ENCODE measurements at places on chromosomes 11 and 22.

GRCh38 chr11:69472541-69473275 lies 8.8 kb upstream of the LINC01488 start:
- DNase-seq = no peak

- no peak for DNase-seq
Observed at GRCh38 chr11:113242767-113243397, 71.5 kb upstream of the TTC12 start.

GRCh38 chr11:79404325-79404724 lies 36.5 kb downstream of the TENM4 start:
- DNase-seq = no peak

- DNase-seq = no peak
Observed at GRCh38 chr22:48619721-48620120, 1208.0 kb downstream of the BRD1 start.

- no peak for DNase-seq
Observed at GRCh38 chr11:17720796-17721171, 1.4 kb downstream of the MYOD1 start.

DNA sequence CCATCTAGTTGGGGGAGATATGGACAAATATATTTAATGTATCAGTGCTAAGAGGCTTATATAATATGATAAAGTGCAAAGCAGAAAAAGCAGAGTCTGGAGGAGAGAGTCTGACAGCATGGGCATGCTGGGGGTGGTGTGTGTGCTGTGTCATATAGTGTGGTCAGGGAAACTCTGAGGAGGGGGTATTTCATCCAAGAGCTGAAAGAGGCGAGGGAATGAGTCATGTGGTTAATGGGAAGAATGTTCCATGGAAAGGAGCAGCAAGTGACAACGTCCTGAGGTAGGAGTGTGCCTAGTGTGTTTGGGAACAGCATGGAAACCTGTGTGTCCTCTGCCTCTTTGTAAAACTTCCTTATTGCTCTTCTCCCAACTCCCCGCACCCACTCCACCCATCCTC lies 38.0 kb downstream of the EIF3F start:
- DNase-seq = no peak

- DNase-seq = no peak
Observed at GRCh38 chr22:25829237-25829636, 87.2 kb downstream of the MYO18B start.

DNA sequence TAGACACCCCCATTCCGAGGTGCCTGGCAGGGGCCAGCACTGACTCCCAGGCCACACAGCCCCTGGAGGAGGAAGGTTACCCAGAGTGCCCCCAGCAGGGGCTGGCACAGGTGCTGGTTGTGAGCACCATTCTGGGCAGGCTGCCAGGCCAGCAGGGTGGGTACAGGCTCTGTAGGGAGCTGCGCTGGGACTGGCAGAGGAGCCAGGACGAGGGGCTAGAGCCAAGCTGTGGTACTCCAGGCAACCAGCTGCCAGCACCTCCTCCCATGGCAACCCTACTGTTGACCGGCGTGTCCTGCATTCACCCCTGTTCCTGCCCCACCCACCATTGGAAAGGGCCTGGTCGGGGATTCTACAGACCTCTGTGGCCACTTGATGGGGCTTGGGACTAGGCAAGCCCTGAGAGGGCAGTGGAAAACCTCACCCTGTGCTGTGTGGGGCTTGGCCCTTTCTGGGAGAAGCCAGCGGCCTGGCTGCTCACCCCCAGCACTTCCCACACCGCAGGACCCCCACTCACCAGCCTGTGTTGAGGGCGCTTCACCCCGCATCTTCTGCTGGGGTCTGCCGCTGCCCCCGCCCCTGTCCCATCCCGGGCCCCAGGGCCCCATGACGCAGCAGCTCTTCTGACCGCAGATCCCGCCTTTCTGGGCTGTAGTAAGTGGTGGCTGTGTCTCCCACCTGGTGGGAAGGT lies 1.9 kb downstream of the CLDN5 start:
- DNase-seq = no peak

- DNase-seq = no peak
Observed at GRCh38 chr11:118213201-118213600, 11.6 kb downstream of the JAML start.

GRCh38 chr22:24810043-24810749 lies 4.2 kb downstream of the SGSM1 start:
- DNase-seq = no peak

GRCh38 chr11:1796413-1797011 lies 32.8 kb upstream of the CTSD start:
- no peak for DNase-seq

DNA sequence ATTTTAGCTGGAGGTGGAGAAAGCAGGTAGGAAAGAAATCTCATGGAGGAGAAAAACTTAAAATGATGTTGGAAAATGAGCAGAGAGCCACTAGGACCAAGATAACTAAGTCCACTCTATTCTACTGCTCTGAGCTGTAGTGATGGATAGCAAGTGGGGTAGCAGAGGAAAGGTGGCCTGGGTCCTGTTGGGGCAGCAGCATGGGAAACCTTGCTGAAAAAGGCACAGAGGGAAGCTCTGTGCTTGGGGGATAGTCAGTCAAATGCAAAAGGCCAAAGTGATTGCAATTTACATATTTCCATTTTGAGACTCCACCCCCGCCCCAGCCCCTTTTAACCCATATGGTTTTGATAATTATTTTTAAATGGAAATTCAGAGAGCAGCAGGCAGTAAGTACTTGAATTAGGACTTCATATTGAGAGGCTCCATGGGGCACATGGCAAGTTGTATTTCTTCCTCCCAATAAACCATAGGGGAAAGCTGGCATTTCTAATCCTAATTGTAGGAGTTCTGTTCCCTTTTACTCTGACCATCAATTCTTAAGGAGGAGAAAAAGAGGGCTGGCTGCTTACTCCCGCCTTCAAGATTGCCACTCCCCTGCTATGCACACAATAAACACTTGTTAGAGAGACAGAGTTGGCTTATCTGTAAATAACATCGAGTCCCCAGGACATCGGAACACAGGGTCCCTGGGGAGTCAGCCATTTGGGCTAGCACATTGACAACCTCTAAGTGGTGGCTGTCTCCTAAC lies 1341.5 kb upstream of the TENM4 start:
- DNase-seq = no peak

- no peak for DNase-seq
Observed at GRCh38 chr11:73838443-73839122, 38.1 kb downstream of the COA4 start.
